Activated T-cell treated with anti-CD3 and anti-CD28 coated beads, Interleukin-2, amount 50 U/mL, for 72 hours (primary cell): ENCODE measurements at places on chromosomes 2 and 18.

GRCh38 chr2:38601463-38602135, 1.1 kb downstream of the HNRNPLL start:
- no peak for DNase-seq

DNA sequence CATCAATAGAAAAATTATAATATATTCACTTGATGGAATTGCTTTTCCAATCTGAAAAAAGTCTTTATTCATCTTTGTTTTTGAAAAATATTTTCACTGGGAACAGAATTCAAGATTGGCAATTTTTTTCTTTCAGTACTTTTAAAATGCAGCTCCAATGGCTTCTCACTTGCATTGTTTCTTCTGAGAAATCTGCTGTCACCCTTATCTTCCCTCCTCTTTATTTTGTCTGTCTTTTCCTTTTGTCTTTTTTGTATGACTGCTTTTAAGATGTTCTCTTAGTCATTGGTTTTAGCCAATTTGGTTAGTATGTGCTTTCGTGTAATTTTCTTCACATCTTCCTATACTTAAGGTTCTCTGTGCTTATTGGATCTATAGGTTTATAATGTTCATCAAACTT, 37.1 kb upstream of the COPS8 start:
- DNase-seq = no peak

- DNase-seq = no peak
Observed at GRCh38 chr2:209121691-209122090, 302.2 kb upstream of the MAP2 start.

DNA sequence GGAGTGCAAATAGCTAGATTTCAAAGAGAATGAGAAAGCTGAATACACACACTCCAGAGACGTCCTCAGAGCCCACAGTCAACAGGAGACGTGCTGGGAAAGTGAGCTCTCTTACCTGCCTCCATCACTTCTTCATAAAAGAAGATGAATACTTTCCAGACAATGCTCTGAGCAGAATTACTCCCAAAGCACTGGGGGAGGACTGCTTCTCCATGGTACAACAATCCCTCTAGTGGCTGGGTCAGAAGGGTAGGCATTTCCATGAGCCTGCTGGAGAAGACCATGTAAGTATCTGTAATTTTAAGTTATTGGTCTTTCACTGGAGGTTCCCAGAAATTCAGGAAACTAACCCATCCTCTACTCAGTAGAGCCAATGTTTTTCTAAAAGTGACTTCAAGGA, 190.3 kb downstream of the RBM43 start:
- no peak for DNase-seq

DNA sequence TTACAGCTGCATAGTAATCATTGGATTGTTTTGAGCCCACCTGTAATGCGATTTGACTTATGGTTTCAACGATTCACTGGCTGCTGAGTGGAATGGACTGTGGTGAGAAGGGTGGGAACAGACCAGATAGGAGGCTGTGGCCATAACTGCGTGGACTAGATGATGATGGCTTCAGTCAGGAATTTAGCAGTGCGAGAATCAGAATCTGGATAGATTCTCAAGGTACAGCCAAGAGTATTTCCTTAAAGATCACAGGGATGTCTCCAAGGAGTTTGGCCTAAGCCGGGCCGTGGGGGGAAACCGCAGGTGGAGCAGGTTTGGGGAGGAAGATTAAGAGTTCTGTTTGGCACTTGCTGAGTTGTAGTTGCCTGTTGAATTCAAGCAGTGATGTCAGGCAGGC, 44.0 kb upstream of the CHMP1B start:
- no peak for DNase-seq

GRCh38 chr2:73359915-73360697, 25.5 kb upstream of the ALMS1 start:
- no peak for DNase-seq

GRCh38 chr2:27781496-27781895, 10.0 kb downstream of the MRPL33 start:
- DNase-seq = no peak

GRCh38 chr2:239745386-239746227, 279.5 kb downstream of the NDUFA10 start:
- no peak for DNase-seq
